ENCODE measurements at places on chromosomes 12 and 14. TPM values are rescaled to one million over a fixed set of nuclear protein-coding genes. Genes with fewer than 3 reads are reported as not detected.

CAND1 gene
- total RNA-seq: 62.7 TPM

TAS2R46 gene
- total RNA-seq: not detected

DNAI7 gene
- 0.08 TPM for total RNA-seq

TAS2R10 gene
- 0.31 TPM for total RNA-seq

RFC5 gene
- total RNA-seq: 20.2 TPM

SMARCD1 gene
- total RNA-seq: 97.3 TPM

CCDC198 gene
- total RNA-seq: not detected

SOAT2 gene
- not detected for total RNA-seq

EAPP gene
- total RNA-seq: 20.4 TPM

TAC3 gene
- total RNA-seq: not detected

SYT1 gene
- total RNA-seq: 1.9 TPM

CLEC1B gene
- total RNA-seq: not detected

ADCK1 gene
- total RNA-seq: 4.7 TPM

INTS13 gene
- 72.3 TPM for total RNA-seq

KRT83 gene
- not detected for total RNA-seq

DDHD1 gene
- total RNA-seq: 6.0 TPM

DACT1 gene
- under 0.01 TPM for total RNA-seq

REP15 gene
- 0.08 TPM for total RNA-seq

GDF3 gene
- total RNA-seq: not detected

IFT43 gene
- 37.9 TPM for total RNA-seq

CDCA3 gene
- 52.9 TPM for total RNA-seq

SLC25A21 gene
- 0.34 TPM for total RNA-seq

PSMA6 gene
- total RNA-seq: 188 TPM

CLEC6A gene
- not detected for total RNA-seq

CLEC9A gene
- not detected for total RNA-seq

MUCL1 gene
- total RNA-seq: not detected

LARP4 gene
- 18.3 TPM for total RNA-seq

CYP46A1 gene
- not detected for total RNA-seq

SMCO2 gene
- 0.31 TPM for total RNA-seq

SELPLG gene
- 0.08 TPM for total RNA-seq
